ENCODE measurements at places on chromosomes 4 and X.

DNA sequence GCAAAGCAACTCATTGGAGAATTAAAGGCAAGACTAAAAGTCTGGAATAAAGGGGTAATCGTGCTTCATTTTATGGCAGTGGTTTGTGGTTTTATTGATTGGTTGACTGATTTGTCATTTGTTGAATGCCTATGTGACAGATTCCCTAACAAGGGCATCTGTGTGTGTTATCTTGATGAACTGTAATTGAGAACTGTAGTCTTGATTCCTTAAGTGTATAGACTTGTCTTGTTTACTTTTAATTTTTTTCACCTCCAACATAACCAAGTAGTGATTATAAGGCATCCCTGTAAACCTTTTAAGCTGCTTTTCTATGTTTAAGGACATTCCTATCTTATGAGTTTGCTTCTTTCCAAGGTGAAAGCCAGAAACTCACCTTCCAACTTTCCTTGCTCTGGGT is 216.0 kb upstream of the TAPT1 start:
- no peak for DNase-seq

GRCh38 chrX:12007881-12008280 is 130.4 kb upstream of the FRMPD4 start:
- no peak for DNase-seq

DNA sequence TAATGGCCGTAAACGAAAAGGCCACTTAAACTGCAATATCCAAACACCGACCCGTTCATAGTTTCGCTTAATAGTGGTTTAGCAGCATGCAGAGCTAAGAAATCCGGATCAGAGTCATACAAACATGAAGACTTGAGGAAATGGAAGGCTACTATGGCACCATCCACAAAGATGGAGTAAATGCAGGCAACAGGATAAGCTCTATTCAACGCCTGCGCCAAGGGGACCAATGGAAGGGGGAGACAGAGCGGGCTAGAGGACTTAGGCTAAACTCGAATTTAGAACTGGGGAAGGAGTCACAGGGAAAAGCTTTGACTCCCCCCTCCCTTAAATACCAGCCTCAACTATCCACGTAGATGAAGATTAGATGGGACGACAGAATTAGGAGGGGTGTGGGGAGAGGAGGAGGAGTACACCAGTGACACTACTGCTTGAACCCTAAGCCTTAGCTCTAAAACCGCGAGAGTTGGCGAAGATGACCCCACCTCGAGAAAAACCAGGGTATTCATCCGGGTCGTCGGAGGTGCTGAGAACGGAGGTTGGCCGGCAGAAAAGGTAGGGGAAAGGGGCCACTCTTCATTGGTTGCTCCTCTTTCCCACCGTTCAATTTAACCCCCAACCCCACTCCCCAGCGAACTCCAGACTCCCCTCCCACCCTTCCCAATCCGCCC is 3.5 kb downstream of the HUWE1 start:
- DNase-seq, result no peak

DNA sequence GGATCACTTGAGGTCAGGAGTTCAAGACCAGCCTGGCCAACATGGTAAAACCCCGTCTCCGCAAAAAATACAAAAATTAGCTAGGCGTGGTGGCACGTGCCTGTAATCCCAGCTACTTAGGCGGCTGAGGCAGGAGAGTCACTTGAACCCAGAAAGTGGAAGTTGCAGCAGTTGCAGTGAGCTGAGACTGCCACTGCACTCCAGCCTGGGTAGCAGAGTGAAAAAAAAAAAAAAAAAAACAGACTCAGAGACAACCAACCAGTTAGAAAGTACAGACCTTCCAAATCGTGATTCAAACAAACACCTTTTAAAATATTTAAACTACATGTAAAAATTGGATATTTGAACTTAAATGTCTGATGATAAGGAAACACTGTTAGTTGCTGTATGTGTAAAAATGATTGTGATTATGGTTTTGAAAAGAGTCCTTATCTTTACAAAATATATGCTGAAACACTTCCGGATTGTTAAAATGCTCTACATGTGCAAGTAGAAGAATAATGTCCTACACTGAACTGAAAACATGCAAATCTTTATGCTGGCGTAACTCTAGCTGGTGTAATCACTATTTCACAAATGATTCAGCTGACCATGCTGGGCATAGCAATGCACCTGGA is 37.8 kb downstream of the SH3KBP1 start:
- no peak for DNase-seq

- DNase-seq, result no peak
Measured at GRCh38 chr4:11489453-11490083, 60.9 kb upstream of the HS3ST1 start.

DNA sequence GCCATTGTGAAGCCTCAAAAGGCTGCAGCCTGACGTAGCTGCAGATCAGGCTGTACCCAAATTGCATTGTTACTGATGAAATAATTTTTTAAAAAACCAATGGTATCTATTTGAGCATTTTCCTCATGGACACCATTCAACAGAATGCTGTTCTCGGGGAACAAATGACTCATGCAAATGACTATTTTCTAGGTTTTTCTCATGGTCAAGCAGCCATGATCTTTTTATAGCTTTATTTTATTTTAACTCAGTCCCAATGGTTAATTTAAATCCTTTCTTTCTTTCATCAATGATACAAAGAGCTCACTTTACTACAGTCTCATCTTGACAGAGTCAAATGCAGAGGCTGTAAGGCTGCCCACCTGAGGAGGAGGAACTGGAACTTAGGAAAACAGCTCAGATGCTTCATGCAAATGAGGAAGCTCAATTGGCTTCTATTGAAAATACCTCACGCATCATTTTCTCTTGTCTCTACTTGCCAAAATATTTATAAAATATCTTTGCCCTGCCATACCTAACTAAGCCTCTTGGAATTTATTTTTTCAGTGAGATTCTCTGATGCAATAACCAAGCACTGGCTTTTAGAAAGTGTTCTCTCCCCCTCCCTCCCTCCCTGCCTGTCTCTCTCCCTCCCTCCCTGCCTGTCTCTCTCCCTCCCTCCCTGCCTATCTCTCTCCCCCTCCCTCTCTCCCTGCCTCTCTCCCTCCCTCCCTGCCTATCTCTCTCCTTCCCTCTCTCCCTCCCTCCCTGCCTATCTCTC is 81.0 kb downstream of the SORBS2 start:
- DNase-seq, result no peak

- DNase-seq, result no peak
Measured at GRCh38 chrX:4320436-4320947, 607.0 kb upstream of the PRKX start.

GRCh38 chr4:110669663-110670062 is 46.8 kb upstream of the PITX2 start:
- DNase-seq, result no peak

DNA sequence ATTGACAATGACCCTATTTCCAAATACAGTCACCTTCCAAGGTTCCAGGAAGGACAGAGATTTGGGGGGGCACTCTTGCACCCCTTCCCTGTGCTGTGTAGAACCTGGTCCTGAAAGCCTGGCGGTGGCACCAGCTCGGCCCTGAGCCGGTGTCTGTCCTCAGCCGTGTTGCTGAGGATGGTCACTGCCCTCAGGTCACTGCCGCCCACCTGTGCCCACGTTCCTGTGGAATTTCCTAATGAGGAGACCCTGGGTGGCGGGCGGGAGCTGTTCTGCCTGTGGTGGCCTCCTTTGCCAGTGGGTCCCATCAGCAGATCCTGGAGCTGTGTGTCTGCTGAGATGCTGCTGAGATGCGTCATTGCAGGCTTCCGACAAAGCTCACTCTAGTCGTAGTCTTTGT is 32.9 kb downstream of the NELFA start:
- DNase-seq, result no peak

GRCh38 chr4:33886356-33886755 is 2358.0 kb downstream of the ARAP2 start:
- DNase-seq, result no peak

DNA sequence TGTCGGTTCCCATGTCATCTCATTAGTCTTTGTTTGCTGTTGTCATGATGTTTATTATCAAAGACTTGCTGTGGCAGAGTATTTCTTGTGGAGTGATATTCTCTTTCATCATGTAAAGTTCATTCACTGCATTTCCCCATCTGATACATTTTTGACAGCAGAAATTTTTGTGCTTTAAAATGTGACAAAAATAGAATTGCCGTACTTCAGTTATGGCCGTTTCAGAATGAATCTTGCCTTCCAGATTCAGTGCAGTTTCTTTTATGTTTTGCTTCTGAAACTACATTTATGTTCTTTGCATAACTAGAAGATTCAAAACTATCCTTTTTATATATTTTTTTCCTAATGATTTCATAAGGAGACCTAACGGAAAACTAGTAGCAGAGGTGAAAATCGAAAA is 10.0 kb downstream of the CSTF2 start:
- no peak for DNase-seq

GRCh38 chrX:14361435-14361834 is 167.9 kb upstream of the GLRA2 start:
- no peak for DNase-seq

All from cortex of kidney (tissue), 1 donor.